ENCODE measurements at places on chromosomes 5 and 9.

DNA sequence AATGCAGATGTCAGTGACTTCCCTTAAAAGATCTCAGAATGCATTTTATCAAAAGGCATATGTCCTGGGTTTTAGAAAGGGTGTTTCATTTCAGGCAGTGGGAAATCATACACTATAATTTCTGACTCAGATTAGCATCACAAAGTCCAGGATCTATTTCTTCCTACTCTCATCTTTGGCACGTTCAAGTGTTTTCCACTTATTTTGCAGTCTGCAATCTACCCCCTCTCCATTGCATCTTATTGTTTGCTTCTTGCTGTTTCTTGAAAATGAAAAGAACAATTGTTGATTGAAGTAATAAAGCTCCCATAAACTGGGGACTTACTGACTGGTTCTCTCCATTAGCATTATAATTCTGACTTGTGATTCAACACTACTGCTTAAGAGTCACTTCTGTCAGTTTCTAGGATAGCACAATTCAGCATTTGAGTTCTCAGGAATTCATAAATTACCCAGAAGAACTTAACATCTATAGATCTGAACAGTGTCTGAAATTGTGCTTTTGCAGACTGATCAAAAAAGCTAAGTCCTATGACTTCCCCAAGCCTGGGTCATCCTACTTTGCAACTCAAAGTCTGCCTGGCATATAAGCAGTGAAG lies 332.9 kb downstream of the RASEF start:
- no peak for DNase-seq

- DNase-seq = no peak
Observed at GRCh38 chr5:83492331-83492730, 20.8 kb downstream of the VCAN start.

DNA sequence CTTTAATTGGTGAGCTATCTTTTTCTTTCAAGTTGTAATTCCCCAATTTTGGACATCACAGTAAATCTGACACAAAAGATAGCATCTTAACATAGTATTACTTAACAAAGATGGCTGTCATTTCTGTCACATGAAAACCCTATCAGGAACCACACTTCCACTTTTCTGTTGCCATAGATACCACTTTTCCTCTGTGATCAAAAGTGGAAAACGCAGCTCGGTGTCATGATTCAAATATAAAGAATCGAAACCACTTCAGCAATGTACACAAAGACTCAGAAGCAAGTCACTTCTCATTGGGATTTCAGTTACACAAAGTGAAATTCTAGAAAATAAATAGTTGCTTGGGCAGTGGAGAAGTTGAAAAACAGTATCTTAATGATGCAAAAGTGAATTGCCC lies 524.9 kb upstream of the ITGA1 start:
- no peak for DNase-seq

DNA sequence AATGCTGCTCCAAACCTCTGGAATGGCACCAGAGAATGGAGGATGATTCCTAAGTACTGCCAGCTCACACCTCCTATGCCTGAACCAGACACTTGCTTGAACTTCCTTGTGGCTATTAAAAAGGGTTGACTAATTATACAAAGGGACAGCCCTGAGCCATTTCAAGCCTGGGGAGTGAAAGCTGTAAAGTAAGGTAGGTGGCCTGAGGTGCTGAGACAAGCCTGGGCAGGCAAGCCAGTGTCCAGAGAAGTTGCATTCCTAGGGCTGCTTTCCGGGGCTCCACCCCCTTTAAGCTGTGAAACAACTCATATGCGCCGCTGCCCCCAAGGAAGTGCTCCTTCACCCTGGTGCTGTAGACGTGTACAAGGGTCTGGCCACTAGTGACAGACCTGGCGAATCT lies 79.9 kb upstream of the SLC1A3 start:
- DNase-seq = no peak

GRCh38 chr9:131771646-131772045 lies 31.8 kb upstream of the RAPGEF1 start:
- no peak for DNase-seq

DNA sequence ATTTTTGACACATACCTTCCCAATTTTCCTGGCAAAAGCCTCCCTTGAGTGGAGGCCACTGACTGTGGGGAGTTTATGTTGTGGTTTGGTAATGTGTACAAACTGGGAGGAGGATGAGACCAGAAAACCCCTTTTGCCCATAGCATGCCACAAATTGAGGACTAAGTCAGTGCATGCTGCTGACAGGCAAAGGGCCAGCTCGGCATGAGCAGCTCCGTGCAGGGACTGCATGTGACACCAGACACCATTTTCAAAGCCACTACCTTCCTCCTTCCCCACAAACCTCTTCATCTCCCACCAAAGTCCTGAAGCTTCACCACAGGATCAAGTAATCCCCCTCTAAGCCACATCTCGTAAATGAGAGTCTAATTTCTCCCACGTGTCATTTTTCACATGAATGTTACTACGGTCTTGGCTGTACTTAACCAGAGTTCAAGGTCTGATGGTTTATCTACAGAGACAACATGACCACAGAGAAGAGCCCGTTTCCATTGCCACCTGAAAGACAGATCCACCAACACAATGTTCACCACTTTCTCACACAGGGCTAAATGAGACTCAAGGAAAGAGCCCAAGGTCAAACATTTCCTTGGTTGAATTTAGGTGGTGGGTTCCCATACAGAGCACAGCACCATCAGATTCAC lies 106.5 kb downstream of the NFIB start:
- DNase-seq = no peak

GRCh38 chr9:130939405-130940026 lies 469 bp upstream of the FIBCD1 start:
- no peak for DNase-seq

GRCh38 chr5:180668835-180669596 lies 19.6 kb upstream of the FLT4 start:
- DNase-seq = no peak

GRCh38 chr5:144072518-144072927 lies 97.9 kb downstream of the YIPF5 start:
- peak; percentile 69 for DNase-seq

DNA sequence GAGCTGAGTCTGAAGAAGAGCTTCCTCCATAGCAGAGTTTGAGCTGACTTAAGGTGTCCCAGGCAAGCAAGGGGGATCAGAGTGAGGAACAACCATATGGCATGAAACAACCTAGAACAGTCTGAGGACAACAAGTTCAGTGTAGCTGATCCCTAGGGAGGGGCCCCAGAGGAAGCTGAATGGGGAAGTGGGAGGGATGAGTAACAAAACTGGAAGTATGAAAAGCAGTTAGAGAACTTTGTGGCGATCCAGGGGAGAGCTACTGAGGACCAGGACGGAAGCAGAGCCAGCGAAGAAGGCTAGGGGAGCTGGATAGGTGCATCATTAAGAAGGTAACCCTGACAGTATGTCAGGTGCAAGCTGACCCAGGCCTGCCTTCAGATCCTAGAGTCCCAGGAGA lies 580.8 kb downstream of the BNC2 start:
- DNase-seq = no peak

GRCh38 chr5:1032551-1033027 lies 24.0 kb downstream of the NKD2 start:
- DNase-seq = no peak

DNA sequence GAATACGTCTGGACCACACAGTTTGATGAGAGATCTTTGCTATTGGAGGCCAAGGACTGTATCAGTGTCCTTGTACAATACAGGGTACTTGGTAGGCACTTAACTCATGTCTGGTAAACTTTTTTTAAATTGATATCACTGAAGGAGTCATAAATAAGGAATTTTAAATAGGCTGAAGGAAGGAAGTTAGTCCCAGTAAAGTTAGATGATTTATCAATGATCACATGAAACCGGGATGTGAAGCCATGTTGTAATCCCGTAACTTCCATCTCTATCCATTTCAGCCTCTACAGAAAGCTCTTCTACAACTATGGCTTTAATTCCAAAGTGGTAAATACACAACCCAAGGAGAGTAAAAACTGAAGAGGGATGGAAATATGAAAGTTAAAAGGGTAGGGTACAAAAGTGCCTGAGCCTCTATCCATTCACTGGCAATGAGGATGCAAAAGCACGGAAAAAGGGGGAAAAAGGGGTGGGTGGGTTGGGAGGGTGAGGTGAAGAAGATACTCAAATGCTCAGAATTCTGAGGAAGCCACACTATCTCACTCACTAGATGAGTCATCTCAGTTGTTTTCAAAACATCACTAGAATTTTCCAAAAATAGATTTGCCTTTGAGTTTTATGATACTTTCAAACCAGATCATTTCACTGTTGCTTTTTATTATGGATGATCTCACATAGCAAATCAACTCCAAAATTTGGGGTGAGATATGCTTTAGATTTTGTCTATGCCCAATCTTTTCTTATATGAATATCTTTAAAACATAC lies 1053.5 kb downstream of the NR2F1-AS1 start:
- DNase-seq = peak; percentile 41

- no peak for DNase-seq
Observed at GRCh38 chr9:130255631-130256134, 9.9 kb upstream of the HMCN2 start.

DNA sequence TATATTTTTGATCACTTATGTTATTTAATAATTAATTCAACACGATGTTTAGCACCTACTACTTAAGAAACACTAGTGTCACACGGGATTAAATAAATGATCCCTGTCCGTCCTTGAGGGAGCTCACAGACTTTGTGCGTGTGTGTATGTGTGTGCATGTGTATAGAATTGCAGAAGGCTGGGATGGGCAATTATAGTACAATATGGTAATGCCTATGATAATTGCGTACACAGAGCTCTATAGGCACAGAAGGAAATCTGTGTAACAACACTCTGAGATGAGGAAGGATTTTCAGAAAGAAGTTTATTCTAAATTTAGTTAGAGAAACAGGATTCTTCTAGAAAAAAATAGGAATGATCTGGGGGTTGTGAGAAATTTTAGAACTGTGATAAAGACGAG lies 76.9 kb downstream of the CDH12 start:
- no peak for DNase-seq

GRCh38 chr5:59099270-59099994 lies 516.6 kb downstream of the RAB3C start:
- DNase-seq = peak; percentile 21

DNA sequence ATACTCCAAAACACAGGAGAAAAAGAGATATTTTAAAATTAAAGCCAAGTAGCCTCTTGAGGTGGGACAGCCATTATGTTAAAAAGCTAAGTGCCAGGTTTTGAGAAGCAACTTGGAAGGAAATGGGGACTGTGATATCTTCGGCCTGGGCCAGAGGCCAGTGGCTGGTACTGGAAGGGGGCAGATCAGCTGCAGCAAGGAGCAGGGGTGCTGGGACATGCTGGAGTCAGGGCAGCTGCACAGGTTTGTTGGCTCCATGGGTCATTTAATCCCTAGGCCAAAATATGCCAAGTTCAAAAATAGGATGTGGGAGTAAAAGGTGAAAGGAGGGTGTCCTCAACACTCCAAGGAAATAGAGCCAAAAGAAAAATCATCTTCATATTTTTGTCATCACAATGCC lies 30.0 kb downstream of the ADRB2 start:
- DNase-seq = no peak

DNA sequence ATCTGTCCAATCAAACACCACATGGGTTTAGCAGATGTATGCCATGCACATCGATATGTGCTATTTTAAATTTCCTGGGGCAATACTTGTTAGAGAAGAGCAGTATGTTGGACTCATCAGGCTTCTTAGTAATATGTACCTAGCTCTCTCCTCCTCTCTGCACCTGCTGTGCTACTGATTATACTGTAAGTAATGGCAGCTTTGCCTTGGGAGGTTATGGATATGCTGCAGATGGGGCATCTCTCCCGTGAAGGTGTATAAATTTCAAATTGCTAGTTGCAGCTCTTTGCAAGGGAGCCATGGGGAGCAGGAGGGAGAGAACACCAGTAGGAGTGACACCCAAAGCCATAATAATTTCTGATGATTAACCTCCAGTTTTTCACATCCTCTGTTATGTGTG lies 101.5 kb downstream of the SPATA31D1 start:
- DNase-seq = no peak

- DNase-seq = peak; percentile 46
Observed at GRCh38 chr5:136004436-136004835, 24.4 kb upstream of the TGFBI start.

GRCh38 chr9:133521122-133522072 lies 3.4 kb downstream of the MYMK start:
- DNase-seq = no peak

- no peak for DNase-seq
Observed at GRCh38 chr9:9645006-9645405, 967.8 kb downstream of the PTPRD start.

GRCh38 chr5:81980598-81981260 lies 8.9 kb downstream of the ATG10 start:
- no peak for DNase-seq

- DNase-seq = no peak
Observed at GRCh38 chr9:80498001-80498555, 926.3 kb downstream of the TLE4 start.

- no peak for DNase-seq
Observed at GRCh38 chr9:131668057-131668438, 71.8 kb downstream of the RAPGEF1 start.

DNA sequence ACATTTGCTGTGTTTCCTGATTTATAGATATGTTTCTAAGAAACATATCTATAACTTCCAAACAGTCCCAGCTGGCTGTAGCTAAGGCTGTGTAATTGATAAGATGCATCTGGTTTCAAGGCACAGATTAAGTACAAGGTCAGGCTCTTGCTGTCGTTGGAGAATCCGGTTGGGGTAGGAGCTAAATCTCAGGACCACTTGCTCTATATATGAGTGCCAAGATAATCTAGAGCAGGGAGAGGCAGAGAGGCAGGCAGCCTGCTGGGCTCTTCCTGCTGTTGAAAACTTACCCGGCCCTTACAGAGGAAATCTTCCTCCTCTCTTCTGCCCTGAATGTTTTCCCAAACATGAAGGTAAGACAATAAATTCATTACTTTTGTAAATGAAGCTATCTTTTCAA lies at the start of gene C7:
Gene C7, plus strand, starts transcription at position 234 of the 400 bp plus-strand sequence. Its CDS starts 114 bp downstream, at position 348.
- no peak for DNase-seq

DNA sequence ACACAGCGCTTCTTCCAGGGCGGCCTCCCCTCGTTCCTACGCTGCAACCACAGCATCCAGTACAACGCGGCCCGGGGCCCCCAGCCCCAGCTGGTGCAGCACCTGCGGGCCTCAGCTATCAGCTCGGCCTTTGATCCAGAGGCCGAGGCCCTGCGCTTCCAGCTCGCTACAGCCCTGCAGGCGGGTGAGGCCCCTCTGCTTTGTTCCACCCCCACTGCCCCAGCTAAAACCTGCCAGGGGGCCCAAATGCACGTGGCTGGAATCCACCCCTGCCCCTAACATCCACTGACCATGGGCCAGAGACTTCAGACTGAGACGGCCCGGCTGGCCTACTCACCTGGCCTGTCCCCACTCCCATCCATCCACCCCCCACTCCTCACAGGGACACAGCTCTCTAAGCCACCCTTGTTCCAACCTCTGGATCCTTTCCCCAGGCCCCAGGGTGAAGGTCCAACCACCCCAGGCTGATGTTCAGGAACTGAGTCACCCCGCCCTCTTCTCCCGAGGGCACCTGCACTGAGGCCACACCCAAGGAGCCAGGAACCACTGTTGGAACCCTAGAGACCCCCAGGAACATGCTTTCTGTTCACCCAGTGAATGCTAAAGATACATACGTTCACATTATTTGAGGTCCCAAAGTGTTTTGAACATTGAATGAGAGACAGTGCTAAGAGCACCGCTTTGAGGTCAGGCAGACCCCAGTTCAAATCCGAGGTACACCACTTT lies 18.9 kb upstream of the ASS1 start:
- DNase-seq = no peak
